ENCODE measurements at places on chromosomes 2 and 18. TPM values are rescaled to one million over a fixed set of nuclear protein-coding genes. Genes with fewer than 3 reads are reported as not detected.

The FBXO36 gene
- total RNA-seq = 1.8 TPM

The LYPD6 gene
- 7.9 TPM for total RNA-seq

The ZDBF2 gene
- 2.9 TPM for total RNA-seq

The CHRNG gene
- not detected for total RNA-seq

The ALPG gene
- not detected for total RNA-seq

Measured in epithelial cell of proximal tubule (primary cell).